Activated CD4-positive, alpha-beta T cell treated with anti-CD3 and anti-CD28 coated beads, Interleukin-2, amount 10 ng/mL, durations not matched to agents 24 days and 14 days (primary cell): ENCODE measurements at places on chromosomes 13 and 19. TPM values are rescaled to one million over a fixed set of nuclear protein-coding genes. Genes with fewer than 3 reads are reported as not detected.

KXD1 gene
- 124 and 134 TPM in 2 replicates for total RNA-seq

PLK5 gene
- total RNA-seq, result not detected in 2 replicates

DNA sequence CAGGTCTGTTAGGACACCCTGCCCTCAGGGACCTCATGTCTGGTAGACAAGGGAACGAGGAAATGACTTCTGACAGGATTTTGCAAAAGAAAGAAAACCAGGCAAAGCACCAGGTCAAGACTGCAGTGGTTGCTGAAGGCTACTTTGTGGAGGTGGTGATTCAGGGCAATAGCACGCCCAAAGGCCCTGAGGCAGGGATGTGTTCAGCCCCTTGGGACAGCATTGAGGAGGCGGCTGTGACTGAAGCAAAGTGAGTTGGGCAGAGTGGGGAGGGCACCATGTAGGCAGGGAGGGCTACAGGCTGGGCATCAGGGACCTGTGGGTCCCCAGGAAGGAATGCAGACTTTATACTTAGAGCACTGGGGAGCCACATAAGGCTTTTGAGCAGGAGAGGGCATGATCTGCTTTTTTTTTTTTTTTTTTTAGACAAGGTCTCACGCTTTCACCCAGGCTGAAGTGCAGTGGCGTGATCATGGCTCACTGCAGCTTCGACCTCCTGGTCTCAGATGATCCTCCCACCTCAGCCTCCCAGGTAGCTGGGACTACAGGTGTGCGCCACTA lies 10.8 kb upstream of the HOMER3 start:
- no peaks in the 10 kb centered on the region for H3K4me1 ChIP-seq
- H3K4me3 ChIP-seq, result no peak overlapping the region
- no peak for DNase-seq
- no peaks in the 10 kb centered on the region for H3K27me3 ChIP-seq

- H3K4me3 ChIP-seq, result no peak overlapping the region
- no peak overlapping the region for H3K27ac ChIP-seq
- no peaks in the 10 kb centered on the region for H3K36me3 ChIP-seq
- no peaks in the 10 kb centered on the region for H3K4me1 ChIP-seq
- DNase-seq, result no peak
These were observed 2288.9 kb upstream of the PCDH20 start for GRCh38 chr13:63704521-63704920.

DNA sequence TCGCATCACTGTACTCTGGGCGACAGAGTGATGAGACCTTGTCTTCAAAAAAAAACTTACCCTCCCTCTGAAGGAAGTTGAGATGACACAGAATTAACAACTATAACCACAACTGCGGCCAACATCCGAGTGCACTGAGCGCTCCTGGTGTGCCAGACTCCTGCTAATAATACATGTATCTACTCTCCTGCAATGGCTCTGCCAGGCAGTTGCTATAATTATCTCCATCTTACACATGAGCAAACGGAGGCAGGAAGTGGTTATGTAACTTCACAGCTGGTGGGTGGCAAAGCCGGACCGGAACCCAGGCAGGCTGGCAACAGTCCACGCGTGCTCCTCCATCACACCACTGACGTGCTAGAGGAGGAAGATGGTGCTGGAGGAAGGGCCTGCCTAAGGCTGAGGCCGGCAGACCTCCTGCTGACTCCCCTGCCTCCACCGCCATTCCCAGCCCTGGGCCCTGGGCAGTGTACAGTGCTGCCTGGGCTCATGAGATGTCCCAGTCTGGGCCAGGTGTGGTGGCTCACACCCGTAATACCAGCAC lies 12.6 kb downstream of the XRCC1 start:
- peak; percentile 87 for DNase-seq
- peak overlapping the region; percentile 55 for H3K4me3 ChIP-seq
- peak overlapping the region; percentile 91 for H3K27ac ChIP-seq

DNA sequence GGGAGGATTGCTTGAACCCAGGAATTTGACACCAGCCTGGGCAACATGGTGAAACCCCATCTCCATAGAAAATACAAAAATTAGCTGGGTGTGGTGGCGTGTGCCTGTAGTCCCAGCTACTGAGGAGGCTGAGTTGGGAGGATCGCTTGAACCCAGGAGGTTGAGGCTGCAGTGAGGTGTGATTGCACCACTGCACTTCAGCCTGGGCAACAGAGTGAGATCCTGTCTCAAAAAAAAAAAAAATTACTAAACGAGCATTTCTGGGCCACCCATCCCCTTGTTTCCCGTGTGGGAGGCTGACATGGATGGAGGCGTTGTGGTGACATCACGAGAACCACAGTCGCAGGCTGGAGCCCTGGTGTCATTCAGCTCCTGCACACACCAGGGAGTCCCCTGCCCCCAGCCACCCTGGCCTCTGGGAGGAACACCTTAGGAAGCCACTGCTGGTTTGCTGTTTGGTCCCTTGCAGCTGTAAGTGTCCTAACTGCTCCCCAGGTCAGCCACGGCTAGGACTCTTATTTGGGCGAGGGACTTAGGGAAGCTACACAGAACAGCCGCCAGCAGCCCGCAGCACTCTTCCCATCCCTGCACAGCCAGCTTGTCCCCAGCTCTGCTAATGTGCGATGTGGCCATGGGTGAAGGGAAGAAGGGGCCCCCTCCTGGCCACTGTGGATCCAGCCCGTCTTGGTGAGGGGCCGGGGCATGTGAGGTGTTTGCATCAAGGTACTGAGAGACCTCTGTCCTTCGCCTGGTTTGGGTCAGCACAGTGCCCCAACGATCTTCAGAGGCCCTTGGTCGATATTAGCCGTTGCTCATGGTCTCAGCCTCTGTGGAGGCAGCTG lies 12.7 kb downstream of the NKPD1 start:
- peaks cover 9% of the 10 kb centered on the region for H3K36me3 ChIP-seq
- DNase-seq, result no peak
- H3K4me1 ChIP-seq, result peaks cover 8% of the 10 kb centered on the region
- H3K27ac ChIP-seq, result no peak overlapping the region
- H3K4me3 ChIP-seq, result no peak overlapping the region
